ENCODE measurements at places on chromosomes 3 and 15. TPM values are rescaled to one million over a fixed set of nuclear protein-coding genes. Genes with fewer than 3 reads are reported as not detected.

- DNase-seq, result peak; percentile 51
These were observed 64.7 kb downstream of the EOMES start for GRCh38 chr3:27657404-27657803.

GRCh38 chr3:2236203-2236602 is 137.5 kb downstream of the CNTN4 start:
- no peak for DNase-seq

Gene KNG1
- not detected for total RNA-seq

DNA sequence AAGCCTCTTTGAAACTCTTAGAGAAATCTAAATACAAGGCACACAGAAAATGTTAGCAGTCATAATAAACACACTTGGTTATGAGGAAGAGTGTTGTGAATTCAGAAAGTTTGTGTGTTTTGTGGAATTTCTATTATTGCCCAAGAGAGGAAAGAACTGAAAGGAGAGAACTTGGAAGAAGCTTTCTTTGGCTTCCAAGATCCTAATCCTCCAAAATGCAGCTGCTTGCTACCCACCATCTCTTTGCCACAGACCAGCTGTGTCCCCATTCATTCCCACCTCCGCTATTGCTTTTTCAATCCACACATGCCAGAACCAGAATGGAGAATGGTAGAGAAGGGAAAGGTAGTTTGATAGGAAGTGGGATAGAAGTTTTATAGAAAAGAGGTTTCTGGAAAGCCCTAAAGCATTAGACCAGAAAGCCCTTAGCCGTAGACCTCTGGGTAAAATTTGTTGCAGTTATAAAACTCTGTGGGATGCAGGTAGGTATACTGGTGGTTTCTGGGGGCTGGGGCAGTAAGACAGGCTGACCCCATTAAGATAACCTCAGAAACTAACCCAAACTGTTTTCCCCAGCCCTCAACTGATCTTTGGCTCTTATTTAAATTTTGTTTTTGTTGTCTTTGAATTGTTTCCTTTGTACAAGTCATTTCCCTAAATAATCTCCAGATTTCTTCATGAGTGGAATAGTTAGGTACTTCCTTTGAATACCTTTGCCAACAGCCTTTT is 108.5 kb downstream of the FILIP1L start:
- DNase-seq, result no peak
